ENCODE measurements at places on chromosomes 12 and 14. TPM values are rescaled to one million over a fixed set of nuclear protein-coding genes. Genes with fewer than 3 reads are reported as not detected.
A peak's percentile ranks its signal among the peaks of the same experiment; 100 is the strongest.

The GNB3 gene
- total RNA-seq, result 5.8 TPM

The LRRC43 gene
- total RNA-seq, result 0.68 TPM

The KERA gene
- total RNA-seq, result not detected

DNA sequence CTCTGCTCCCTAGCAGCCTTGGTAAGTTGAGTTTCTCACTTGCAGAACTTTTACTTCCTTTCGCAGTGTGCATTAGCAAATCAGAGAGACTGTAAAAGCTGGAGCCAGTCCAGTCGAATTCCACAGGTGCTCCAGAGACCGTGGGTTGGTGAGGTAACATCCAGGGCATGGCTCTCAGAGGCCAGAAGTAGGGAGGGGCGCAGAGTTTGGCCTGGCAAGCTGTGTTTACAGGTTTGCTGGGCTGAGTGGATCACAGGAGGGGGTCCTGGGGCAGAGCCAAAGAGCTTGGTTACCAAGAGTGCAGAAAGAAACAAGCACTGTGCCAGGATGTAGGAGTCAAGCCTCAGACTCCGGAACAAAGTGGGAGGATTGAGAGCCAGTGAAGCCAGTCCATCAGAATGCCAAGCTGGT lies 10.2 kb upstream of the BHLHE41 start:
- peak; percentile 52 for DNase-seq

DNA sequence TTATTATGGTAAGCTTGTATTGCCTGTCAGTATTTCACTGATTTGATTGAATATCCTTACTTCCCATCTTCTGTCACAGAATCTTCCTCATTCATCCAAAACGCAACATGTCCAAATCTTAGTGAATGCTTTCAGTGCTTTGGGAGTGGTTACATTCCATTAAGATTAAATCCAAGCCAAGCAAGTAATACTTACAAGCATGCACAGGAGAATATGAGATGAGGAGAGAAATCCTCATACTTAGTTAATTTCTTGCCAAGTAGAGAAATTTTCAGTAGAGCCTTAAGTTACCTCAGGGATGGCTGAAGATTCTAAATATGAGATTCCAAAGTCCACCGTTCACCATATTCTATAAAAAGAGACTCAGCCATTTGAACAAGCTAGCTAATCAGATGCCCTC lies 316.0 kb downstream of the RAD51B start:
- no peak for DNase-seq

GRCh38 chr14:94042433-94043091 lies 16.4 kb downstream of the OTUB2 start:
- DNase-seq, result no peak

GRCh38 chr14:52051871-52052270 lies 17.0 kb downstream of the NID2 start:
- DNase-seq, result no peak
